Dermis microvascular lymphatic vessel endothelial cell (primary cell): ENCODE measurements at places on chromosomes 5 and 9. TPM values are rescaled to one million over a fixed set of nuclear protein-coding genes. Genes with fewer than 3 reads are reported as not detected.

Gene PRDM9
- not detected in 2 replicates for total RNA-seq

Gene PCDHGA3
- total RNA-seq = 0.13 and 0.63 TPM in 2 replicates

Gene RNF208
- under 0.01 and 0.13 TPM in 2 replicates for total RNA-seq

Gene PCDHGB6
- total RNA-seq = 1.5 and 2.7 TPM in 2 replicates

Gene NEURL1B
- 1.5 and 3.5 TPM in 2 replicates for total RNA-seq

Gene STPG3
- not detected in 2 replicates for total RNA-seq

Gene C7
- under 0.01 and 0.51 TPM in 2 replicates for total RNA-seq

Gene PRRT1B
- total RNA-seq = not detected in 2 replicates

Gene OTULINL
- 0.26 and 1.1 TPM in 2 replicates for total RNA-seq

Gene PRR16
- total RNA-seq = not detected in 2 replicates

Gene TMEM171
- 0.76 and 1.4 TPM in 2 replicates for total RNA-seq

Gene DNM1
- 0.13 and 0.38 TPM in 2 replicates for total RNA-seq

Gene TMEM252
- 0.13 TPM in 1 of 2 replicates, not detected in the other for total RNA-seq

Gene MOB3B
- 1.4 and 1.9 TPM in 2 replicates for total RNA-seq

Gene AQP7
- total RNA-seq = not detected in 2 replicates
